Activated CD4-positive, alpha-beta T cell treated with anti-CD3 and anti-CD28 coated beads for 36 hours (primary cell): ENCODE measurements at places on chromosomes 6 and 20. TPM values are rescaled to one million over a fixed set of nuclear protein-coding genes. Genes with fewer than 3 reads are reported as not detected.
A peak's percentile ranks its signal among the peaks of the same experiment; 100 is the strongest.

- peaks cover 19% of the 10 kb centered on the region for H3K4me1 ChIP-seq
- peaks cover 1% of the 10 kb centered on the region for H3K27me3 ChIP-seq
- H3K27ac ChIP-seq = peak overlapping the region; percentile 51
- H3K4me3 ChIP-seq = no peak overlapping the region
- peak; percentile 73 for DNase-seq
- peaks cover 2% of the 10 kb centered on the region for H3K36me3 ChIP-seq
These were observed 47.1 kb upstream of the TBC1D7 start for GRCh38 chr6:13375360-13375878.

DNA sequence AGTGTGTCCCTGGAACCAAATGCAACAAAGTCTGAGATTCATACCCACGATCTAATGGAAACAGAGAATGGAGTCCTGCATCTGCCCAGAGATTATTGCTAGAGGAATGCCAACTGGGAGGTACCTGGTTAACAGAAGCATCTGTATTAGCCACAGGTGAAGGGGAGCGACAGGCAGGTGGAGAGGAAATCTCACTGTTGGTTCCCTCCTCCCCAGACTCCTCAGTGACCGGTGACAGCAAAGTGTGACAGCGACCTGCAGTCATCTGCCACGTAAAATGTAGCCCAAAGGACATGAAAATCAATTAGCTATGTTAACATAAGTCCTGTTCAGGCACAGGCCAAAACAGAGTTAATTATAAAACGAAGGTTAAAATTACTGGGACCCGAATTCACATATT, 336.6 kb downstream of the SYNE1 start:
- peaks cover 38% of the 10 kb centered on the region for H3K4me1 ChIP-seq
- peak; percentile 32 for DNase-seq
- H3K27ac ChIP-seq = peak overlapping the region; percentile 99
- peak overlapping the region; percentile 92 for H3K4me3 ChIP-seq
- no peaks in the 10 kb centered on the region for H3K27me3 ChIP-seq
- peaks cover 4% of the 10 kb centered on the region for H3K36me3 ChIP-seq

- no peaks in the 10 kb centered on the region for H3K27me3 ChIP-seq
- no peaks in the 10 kb centered on the region for H3K36me3 ChIP-seq
- DNase-seq = no peak
- no peak overlapping the region for H3K27ac ChIP-seq
These were observed 95.6 kb downstream of the HDGFL1 start for GRCh38 chr6:22664968-22665367.

DNA sequence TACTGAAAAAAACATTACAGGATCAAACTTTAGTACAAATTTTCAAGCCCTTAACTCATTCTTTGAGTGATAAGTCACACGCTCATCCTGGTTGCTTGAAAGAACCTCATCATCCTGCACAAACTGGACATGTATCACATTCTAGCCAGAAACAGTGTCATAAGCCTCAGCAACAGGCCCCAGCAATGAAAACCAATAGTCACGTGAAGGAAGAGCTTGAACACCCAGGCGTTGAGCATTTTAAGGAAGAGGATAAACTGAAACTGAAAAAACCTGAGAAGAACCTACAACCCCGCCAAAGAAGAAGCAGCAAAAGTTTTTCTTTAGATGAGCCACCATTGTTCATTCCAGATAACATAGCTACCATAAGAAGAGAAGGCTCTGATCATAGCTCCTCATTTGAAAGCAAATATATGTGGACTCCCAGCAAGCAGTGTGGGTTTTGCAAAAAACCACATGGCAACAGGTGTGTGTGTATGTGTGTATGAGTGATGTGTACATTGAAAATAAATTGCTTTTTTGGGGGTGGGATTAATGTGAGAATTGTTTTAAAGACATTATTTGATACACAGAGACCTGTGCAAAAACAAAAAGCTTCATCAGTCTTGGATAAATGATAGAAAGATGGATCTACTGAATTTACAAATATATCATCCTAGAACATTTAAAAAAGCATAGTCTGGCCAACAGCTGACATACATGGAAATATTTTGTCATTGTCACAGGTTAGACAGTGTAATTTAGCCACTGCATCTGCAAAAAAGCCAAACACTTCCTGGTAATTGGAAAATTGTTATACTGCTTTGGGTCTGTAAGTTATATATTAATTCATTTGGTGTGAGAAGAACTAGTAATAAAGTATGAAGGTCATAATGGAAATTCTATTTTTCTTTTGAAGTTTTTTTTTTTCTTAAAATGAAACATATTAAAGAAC, 50.1 kb downstream of the PHF3 start:
- H3K27me3 ChIP-seq = no peaks in the 10 kb centered on the region
- no peak overlapping the region for H3K4me3 ChIP-seq
- peak overlapping the region; percentile 15 for H3K27ac ChIP-seq
- no peak for DNase-seq

DNA sequence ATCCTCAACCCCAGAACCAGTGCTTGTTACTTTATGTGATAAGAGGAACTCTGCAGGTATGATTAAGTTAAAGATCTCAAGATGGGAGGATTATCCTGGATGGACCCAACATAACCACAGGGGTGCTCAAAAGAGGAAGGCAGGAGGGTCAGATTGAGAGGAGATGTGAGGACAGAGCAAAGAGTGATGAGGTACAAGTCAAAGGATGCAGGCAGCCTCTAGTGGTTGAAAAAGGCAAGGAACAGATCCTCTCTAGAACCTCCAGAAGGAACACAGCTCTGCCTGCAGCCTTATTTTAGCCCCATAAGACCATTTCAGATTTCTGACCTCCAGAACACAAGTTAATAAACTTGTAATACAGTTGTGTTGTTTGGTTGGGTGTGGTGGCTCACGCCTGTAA, 41.2 kb downstream of the PDSS2 start:
- H3K27me3 ChIP-seq = no peaks in the 10 kb centered on the region
- DNase-seq = no peak
- peaks cover 3% of the 10 kb centered on the region for H3K36me3 ChIP-seq

- no peaks in the 10 kb centered on the region for H3K36me3 ChIP-seq
- no peak overlapping the region for H3K27ac ChIP-seq
- H3K27me3 ChIP-seq = no peaks in the 10 kb centered on the region
- peaks cover 14% of the 10 kb centered on the region for H3K4me1 ChIP-seq
- no peak for DNase-seq
These were observed 57.8 kb downstream of the CARMIL1 start for GRCh38 chr6:25336996-25337395.

DNA sequence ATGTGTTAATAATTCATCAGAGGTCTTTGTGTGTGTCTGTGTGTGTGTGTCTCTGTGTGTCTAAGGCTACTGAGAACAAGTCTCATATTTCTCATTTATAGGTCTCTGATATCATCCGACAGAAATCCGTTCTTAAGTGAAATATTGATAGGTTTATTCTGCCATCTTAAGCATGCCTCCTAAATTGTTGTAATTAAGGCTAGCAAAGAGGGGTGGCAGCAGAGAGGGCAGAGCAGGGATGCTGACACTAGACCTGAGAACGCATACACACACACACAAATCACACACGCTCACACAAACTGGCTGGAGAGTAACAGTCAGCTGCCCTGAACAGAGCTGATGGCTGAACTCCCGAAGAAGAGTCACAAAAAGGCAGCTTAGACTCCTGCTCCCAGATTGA, 84.9 kb upstream of the LRFN2 start:
- H3K4me3 ChIP-seq = no peak overlapping the region
- DNase-seq = no peak
- H3K27ac ChIP-seq = no peak overlapping the region
- no peaks in the 10 kb centered on the region for H3K4me1 ChIP-seq

DNA sequence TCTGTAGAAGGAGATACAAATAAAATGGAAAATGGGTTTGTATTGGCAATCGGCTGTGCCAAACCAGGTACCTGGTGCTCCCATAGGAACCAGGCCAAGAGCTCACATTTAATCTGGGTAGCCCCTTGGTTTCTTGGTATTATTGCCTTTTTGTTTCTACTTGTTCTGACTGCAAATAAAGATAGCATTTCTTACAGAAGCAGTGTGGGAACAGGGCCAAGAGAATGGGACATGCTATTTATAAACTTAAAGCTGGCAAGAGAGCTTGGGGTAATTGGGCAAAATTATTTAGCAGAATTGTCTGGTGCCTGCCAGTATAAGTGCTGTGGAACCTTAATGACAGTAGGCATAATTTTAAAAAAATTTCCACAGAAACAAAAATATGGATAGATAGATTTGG, 113.5 kb upstream of the GLP1R start:
- H3K36me3 ChIP-seq = no peaks in the 10 kb centered on the region
- peaks cover 3% of the 10 kb centered on the region for H3K4me1 ChIP-seq
- no peak for DNase-seq
- H3K27me3 ChIP-seq = no peaks in the 10 kb centered on the region
- no peak overlapping the region for H3K27ac ChIP-seq
- no peak overlapping the region for H3K4me3 ChIP-seq

DNA sequence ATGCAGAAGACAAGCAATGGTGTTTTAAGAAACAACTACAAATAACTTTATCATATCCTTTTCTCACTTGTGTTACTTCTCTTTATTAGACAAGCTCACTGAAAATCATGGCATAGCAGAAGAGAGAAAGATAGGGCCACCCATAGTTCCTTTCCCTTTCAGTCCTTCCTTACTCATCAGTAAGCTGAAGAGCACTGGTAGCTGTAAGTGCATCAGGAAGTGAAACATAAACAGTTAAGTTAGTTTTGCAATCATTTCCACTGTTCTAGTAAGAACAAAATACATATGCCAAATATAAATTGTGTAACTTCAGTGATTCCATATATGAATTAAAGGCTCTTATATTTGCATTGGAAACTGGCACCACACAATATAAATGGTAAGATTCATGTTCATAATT, 220.1 kb downstream of the HACE1 start:
- H3K27ac ChIP-seq = no peak overlapping the region
- no peaks in the 10 kb centered on the region for H3K4me1 ChIP-seq
- H3K27me3 ChIP-seq = no peaks in the 10 kb centered on the region
- no peak for DNase-seq
- H3K36me3 ChIP-seq = no peaks in the 10 kb centered on the region

- H3K4me3 ChIP-seq = no peak overlapping the region
- H3K27ac ChIP-seq = no peak overlapping the region
- DNase-seq = no peak
- no peaks in the 10 kb centered on the region for H3K27me3 ChIP-seq
- no peaks in the 10 kb centered on the region for H3K36me3 ChIP-seq
These were observed 20.1 kb downstream of the OPRM1 start for GRCh38 chr6:154058963-154059680.

GRCh38 chr6:105474234-105474633, 71.4 kb upstream of the PREP start:
- no peaks in the 10 kb centered on the region for H3K4me1 ChIP-seq
- no peak for DNase-seq
- no peaks in the 10 kb centered on the region for H3K36me3 ChIP-seq
- no peak overlapping the region for H3K27ac ChIP-seq

GRCh38 chr20:58584051-58584824, 66.8 kb upstream of the STX16 start:
- no peak overlapping the region for H3K4me3 ChIP-seq
- no peaks in the 10 kb centered on the region for H3K4me1 ChIP-seq
- no peaks in the 10 kb centered on the region for H3K36me3 ChIP-seq
- peaks cover 16% of the 10 kb centered on the region for H3K27me3 ChIP-seq
- H3K27ac ChIP-seq = no peak overlapping the region

- no peak for DNase-seq
- H3K4me1 ChIP-seq = no peaks in the 10 kb centered on the region
- no peak overlapping the region for H3K27ac ChIP-seq
- no peaks in the 10 kb centered on the region for H3K36me3 ChIP-seq
- H3K4me3 ChIP-seq = no peak overlapping the region
These were observed 26.1 kb upstream of the JAG1 start for GRCh38 chr20:10699941-10700340.

GRCh38 chr6:54850114-54850513, 3.5 kb downstream of the FAM83B start:
- no peak overlapping the region for H3K27ac ChIP-seq
- no peaks in the 10 kb centered on the region for H3K4me1 ChIP-seq
- DNase-seq = no peak
- no peak overlapping the region for H3K4me3 ChIP-seq

DNA sequence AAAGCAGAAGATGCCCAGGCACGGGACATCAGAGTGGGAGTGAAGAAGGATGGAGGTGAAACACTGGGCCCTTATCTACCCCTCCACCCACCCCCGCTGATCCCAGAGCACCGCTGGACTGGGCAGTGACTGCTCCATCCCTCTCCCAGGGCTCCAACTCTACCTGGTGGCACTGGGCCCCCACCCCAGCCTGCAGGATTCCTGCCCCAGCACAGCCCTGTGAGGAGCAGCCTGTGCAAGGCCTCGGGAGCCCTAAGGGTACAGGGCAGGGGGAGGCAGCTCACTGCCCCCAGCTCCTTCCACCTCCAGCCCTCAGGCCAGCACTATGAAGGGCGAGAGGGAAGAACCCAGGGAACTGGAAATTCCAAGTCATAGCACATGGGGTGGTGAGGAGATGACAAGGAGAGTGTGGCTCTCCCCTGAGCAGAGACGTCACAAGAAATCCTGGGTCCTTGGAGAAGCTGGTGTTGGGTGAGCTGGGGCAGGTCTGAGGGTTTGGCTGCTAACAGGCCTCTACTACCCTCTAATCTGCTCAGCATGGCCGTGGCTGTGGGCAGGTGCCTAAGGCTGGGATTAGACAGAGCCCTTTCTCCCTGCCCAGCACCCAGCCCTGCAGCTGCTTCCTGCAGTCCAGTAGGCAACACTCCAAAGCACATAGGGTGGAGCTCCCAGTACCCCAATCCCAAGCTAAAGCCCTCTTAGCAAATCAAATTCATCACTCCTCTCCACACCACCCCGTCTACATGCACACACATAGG, 3.5 kb downstream of the CST3 start:
- H3K4me1 ChIP-seq = no peaks in the 10 kb centered on the region
- H3K27me3 ChIP-seq = peaks cover 17% of the 10 kb centered on the region
- no peak overlapping the region for H3K27ac ChIP-seq
- DNase-seq = no peak

- no peaks in the 10 kb centered on the region for H3K4me1 ChIP-seq
- H3K36me3 ChIP-seq = no peaks in the 10 kb centered on the region
- no peaks in the 10 kb centered on the region for H3K27me3 ChIP-seq
These were observed 47.5 kb upstream of the CRISP1 start for GRCh38 chr6:49913636-49914375.

GRCh38 chr6:148440016-148440415, 97.4 kb downstream of the SASH1 start:
- DNase-seq = no peak
- no peak overlapping the region for H3K27ac ChIP-seq
- H3K27me3 ChIP-seq = peaks cover 17% of the 10 kb centered on the region

GRCh38 chr20:35020108-35020928, 64.7 kb downstream of the MYH7B start:
- DNase-seq = no peak
- H3K36me3 ChIP-seq = peaks cover 29% of the 10 kb centered on the region
- no peaks in the 10 kb centered on the region for H3K27me3 ChIP-seq
- no peaks in the 10 kb centered on the region for H3K4me1 ChIP-seq
- H3K27ac ChIP-seq = peak overlapping the region; percentile 39

GRCh38 chr6:42250274-42250931, 32.7 kb upstream of the MRPS10 start:
- H3K36me3 ChIP-seq = peaks cover 10% of the 10 kb centered on the region
- H3K27ac ChIP-seq = no peak overlapping the region
- DNase-seq = no peak
- no peaks in the 10 kb centered on the region for H3K27me3 ChIP-seq

GRCh38 chr6:142845143-142845571, 99.8 kb downstream of the HIVEP2 start:
- H3K4me3 ChIP-seq = peak overlapping the region; percentile 71
- H3K36me3 ChIP-seq = peaks cover 11% of the 10 kb centered on the region
- no peaks in the 10 kb centered on the region for H3K27me3 ChIP-seq
- H3K27ac ChIP-seq = peak overlapping the region; percentile 97

GRCh38 chr6:77425671-77426070, 37.6 kb downstream of the HTR1B start:
- no peaks in the 10 kb centered on the region for H3K36me3 ChIP-seq
- no peak overlapping the region for H3K4me3 ChIP-seq

ECT2L gene
- not detected for total RNA-seq

DLL1 gene
- 0.91 TPM for total RNA-seq

LSM2 gene
- total RNA-seq = 112 TPM

CLDN20 gene
- total RNA-seq = not detected

PPP1R18 gene
- 186 TPM for total RNA-seq

ADTRP gene
- total RNA-seq = 29.6 TPM

CDSN gene
- not detected for total RNA-seq

TRIM10 gene
- total RNA-seq = 0.16 TPM
